ENCODE measurements at places on chromosomes 7 and 10.

DNA sequence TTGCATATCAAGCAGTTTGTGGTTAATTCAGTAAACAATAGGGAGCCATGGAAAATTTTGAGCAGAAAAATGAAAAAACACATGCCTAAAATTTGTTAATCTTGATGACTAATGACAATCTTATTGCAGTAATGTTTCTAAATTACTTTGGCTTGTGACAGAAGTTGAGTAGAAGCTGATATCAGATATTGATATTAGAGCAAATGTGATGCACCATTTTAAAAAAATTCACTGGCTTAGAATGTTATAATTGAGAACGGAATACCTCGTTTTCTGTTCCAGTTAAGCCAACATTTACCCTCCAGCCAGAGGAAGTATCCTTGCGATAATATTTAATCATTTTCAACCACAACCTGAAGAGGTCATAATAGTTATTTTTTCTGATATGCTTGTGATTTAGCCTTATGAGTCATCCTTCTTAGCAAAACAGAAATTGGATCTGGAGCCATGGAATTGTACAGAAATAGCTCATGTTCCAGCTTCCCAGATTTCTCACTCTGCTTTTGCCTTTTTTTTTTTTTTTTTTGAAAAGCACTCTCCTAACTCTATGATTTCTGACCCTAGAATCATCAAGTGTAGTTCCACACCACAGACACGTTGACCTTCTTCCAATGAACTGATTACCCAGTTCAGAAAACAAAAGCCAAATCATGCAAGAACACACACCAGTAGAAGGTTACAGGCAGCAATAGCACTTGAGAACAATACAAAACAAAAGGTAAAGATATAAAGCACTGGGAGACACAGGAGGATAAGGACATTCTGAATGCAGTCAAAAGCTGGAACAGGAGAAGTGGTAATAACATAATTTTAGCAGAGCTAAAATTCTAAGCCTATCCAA lies 96.8 kb upstream of the PHYHIPL start:
- peak; percentile 62 for DNase-seq

- DNase-seq: peak; percentile 54
These were observed 1167.7 kb downstream of the XPNPEP1 start for GRCh38 chr10:108755646-108756045.

- no peak for DNase-seq
These were observed 58.7 kb upstream of the KMT2E start for GRCh38 chr7:104955276-104955675.

DNA sequence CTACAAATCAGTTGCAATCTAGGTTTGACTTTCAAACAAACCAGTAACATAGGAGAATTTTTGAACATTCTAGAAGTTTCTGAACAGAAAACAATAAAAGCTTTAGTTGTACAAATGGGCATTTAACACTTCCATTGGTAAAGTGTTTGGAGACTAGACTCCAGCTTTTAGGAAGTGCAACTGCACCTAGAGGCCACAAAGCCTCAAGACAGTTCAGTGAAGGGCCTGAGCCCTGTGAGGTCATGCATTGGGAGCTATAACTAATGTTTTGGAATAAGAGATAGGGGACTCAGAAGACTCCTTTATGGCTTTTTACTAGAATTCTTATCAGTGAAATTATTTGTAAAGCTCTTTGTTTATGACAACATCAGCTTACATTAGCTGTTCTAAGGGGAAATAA lies 3.0 kb upstream of the EPHB6 start:
- no peak for DNase-seq

- no peak for DNase-seq
These were observed 10.6 kb downstream of the ATP6V1F start for GRCh38 chr7:128873234-128873633.

DNA sequence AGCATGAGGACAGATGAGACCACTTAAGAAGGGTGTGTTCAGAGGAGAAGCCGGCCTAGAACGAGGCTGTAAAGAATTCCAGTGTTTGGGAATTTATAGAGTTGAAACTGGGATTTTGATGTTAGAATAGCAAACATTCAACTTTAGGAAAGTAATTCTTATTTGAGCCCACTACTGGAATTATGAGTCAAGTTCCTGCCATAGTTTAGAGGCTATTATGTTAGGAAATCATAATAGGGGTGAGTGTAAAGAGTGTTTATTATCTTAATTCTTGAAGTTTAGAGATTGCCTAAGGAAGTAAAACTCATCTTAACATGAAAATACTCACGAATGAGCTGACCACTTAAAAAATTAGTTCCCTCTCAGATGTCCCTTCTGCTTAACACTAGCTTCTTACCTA lies 2.1 kb downstream of the CBLL1 start:
- no peak for DNase-seq

DNA sequence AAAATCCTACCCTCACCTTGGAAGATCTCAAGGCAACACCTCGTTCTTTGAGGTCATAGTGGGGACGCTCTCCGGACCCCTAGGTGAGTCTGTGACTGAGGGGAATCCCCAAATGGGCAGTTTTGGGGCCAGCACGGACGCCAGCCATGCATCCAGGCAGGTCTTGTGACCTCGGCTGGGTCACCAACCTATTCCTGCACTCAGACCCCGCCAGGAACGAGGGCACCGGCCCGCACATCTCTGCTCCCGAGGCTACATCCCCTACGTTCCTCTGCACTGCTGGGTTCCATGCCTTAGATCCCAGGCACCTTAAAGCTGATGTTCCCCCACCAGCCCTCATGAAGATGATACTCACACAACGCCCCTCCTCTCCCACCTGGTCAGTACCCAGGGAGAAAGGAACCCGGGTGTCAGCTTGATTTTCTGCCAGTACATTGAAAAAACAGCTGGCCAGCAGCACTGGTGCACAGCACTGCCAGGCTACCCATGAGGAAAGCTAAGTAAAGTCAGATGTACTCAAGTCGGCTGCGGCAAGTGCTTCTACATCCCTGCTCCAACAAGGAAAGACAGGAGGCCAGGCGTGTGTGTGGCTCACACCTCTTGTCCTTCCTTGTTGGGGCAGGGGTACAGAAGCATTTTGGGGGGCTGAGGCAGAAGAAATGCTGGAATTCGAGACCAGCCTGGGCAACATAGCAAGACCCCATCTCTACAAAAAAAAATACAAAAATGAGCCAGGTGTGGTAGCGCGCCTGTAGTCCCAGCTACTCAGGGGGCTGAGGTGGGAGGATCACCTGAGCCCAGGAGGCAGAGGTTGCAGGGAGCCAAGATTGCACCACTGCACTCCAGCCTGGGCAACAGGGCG lies 48.1 kb downstream of the DIP2C start:
- no peak for DNase-seq

DNA sequence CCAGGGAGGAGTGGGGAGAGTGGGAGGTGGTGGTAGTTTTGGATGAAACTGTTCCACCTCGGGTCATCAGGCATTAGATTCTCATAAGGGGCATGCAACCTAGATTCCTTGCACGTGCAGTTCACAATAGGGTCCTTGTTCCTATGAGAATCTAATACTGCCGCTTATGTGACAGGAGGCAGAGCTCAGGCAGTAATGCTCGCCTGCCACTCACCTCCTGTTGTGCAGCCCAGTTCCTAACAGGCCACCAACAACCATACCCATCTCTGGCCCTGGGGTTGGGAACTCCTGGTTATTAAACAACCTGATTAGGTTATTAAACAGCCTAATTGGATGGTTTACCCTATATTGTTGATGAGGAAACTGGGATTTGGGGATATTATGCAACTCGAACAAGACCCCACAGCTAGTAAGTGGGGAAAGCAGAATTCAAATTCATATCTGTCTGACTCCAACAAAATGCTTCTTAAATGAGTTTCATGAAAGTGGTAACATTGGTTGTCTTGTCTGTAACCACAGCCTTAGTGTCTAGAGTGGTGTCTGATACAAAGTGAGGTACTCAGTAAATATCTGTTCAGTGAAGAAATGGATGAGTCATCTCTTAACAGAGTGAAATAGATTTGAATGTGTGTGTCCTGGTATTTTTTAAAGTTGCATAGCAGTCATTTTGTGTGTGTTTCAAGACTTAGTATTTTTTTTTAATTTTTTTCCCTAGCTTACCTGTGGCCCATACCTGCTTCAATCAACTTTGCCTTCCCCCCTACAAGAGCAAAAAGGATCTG lies 101.6 kb downstream of the HECTD2 start:
- peak; percentile 75 for DNase-seq

DNA sequence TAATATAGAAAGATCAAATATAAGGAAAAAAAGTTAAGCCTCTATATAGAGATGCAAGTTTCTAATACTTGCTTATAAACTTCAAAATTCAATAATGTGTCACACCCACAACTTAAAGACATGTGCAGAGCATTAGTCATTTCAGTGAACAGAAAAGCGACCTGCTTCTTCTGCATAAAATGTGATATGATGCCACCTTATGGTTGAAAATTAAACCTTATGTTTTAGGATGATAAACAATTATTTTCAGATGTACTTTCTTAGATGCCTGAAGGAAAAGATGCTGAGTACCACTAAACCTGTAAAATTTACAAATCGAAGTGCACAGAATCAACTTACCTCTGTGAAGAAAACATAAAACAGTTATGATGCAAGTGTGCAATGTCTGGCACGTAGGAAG lies 96.0 kb downstream of the MTERF1 start:
- DNase-seq: peak; percentile 45

DNA sequence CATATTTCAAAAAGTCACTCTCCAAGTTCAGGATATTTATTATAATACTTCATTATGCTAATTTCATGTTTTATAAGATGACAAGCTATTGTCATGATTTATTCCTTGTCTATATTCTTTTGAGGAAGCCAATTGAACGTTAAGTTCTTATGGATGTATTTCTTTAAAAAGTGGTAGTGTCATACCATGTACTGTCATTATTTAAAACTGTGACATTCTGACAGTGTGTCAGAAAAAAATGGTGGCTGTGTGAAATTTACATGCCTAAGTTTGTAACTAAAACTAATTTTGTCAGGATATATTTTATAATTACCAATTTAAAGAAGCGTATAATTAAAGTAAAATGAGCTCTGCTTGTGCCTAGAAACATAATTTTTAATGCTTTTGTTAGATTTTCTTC lies 158.9 kb upstream of the HDAC9 start:
- DNase-seq: no peak

DNA sequence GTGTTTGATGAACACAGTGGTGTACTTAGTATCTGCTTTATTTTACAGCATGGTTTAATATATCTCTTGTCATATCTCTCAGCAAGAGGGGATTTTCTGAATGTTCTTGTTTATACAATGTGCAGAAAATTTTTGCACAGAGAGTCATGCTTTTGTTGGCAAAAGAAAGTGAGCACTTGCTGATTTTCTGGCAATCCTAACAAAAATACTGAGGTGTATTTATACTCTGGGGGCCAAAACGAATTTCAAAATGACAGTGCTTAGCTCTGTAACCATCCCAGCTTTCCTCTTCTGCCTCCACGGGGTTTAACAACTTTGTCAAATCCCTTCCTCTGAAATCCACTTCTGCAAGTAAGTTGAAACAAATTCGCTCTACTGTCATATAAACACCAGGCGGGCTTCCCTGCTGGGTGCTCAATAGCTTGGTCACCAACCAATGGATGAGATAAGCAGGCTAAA lies 169.2 kb downstream of the NOC3L start:
- DNase-seq: no peak

GRCh38 chr10:11610826-11611247 lies 613 bp downstream of the USP6NL start:
- peak; percentile 22 for DNase-seq

DNA sequence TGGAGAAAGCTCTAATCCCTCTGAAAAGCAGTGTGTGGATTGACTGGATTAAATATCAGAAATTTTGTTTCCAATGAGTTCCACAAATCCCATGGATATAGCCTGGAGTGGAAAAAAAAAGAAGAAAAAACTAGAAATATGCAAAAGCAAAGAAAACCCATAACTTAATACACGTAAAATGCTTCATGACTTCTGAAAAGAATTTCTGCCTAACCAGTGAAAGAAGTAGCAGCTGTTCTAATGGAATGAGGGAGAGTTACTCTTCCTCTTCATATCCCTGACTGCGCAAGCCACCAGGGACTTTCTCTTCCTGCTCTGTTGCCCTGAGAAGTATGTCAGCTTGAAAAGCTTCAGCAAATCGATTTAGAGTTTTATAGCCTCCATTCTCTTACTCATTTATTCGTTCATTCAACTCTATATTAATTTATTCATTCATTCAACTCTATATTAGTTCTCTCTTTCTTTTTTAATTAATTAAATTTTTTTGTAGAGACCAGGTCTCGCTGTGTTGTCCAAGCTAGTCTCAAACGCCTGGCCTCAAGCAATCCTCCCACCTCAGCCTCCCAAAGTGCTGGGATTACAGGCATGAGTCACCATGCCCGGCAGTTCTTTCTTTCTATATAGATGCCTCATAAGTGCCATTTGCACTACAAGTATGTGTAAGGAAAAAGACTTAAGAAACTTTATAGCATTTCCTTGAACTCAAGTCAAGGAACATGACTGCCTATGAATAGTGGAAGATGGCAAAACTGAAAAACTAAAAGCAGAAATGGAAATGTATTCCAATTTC lies 447.3 kb upstream of the NRP1 start:
- DNase-seq: no peak

DNA sequence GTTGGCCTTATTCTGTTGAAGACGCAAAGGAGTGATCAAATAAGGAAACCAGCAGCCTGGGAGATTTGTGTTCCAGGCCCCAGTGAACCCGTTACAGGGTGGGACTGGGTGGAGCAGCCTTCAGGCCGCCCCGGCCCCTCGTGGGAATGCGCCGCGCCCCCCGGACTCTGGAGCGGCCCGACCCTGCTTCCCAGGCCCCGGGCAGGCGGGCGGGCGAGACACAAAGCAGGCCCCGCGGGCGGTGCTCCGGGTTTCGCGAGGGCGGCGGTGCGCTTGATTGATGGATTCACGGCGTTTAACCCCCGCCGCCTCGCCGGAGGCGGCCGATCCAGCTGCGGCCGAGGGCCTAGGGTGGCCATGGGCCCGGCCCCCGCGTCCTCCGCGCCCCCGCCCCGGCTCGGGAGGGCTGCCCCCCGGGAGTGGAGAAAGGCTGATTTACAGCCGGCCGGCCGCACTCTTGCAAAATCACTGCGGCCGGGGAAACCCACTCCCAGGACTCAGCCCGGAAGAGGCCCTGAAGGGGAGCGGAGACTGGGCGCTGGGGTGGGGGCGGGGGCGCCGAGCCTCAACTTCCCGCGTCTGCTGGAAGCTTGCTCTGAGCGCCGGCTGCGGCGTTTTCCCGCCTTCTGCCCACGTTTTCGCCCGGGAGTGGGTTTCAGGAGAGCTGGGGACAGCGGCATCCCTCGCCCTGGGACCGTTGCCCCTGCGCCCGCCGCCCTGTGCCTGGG lies 299.6 kb upstream of the NFE2L3 start:
- no peak for DNase-seq

DNA sequence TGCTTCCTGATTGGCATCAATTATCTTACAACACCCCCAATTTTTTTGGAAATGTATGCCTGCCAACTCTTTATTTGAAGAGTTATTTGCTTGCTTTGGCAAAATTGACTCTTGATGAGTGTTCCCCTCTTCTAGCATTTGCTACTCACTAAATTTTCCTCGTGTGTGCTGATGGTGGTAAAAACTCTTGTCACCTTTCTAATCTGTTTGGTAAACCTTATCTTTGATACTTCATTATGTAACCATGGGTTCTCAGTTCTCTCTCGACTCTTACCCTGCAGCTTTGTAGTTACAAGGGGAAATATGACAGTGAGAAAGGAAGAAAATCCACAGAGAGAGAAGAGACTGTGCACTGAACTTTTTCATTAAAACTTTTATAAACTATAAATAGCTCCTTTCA lies 102.5 kb downstream of the CDK14 start:
- DNase-seq: no peak

GRCh38 chr7:66236713-66237303 lies 31.7 kb downstream of the TPST1 start:
- DNase-seq: no peak

- DNase-seq: no peak
These were observed 198.8 kb upstream of the KLF14 start for GRCh38 chr7:130932667-130933432.

- no peak for DNase-seq
These were observed 29.5 kb downstream of the GRIFIN start for GRCh38 chr7:2446676-2447075.

All from HT1080 (cell line).